ENCODE measurements at places on chromosomes 1 and 21.

DNA sequence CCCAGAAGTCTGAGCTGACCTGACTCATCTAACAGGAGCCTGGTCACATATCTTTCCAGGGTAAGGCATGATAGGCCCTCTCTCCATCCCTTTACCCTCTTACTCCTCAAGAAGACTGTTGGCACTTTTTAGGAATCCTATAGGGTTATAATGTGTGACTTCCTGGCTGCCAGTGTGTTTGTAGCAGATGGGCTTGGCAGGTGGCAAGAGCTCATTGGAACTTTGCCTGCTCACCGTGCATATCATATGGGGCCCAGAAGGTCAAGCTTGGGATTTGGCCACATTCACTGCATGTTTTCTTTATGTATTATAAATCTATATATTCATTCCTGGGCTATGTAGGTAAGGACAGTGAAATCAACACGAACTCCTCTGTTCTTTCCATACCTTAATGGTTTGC, 5.2 kb downstream of the KAZN start:
- H3K36me3 ChIP-seq: no peaks in the 10 kb centered on the region
- H3K27me3 ChIP-seq: peaks cover 41% of the 10 kb centered on the region
- H3K4me1 ChIP-seq: peaks cover 13% of the 10 kb centered on the region
- DNase-seq: no peak
- H3K27ac ChIP-seq: no peak overlapping the region

DNA sequence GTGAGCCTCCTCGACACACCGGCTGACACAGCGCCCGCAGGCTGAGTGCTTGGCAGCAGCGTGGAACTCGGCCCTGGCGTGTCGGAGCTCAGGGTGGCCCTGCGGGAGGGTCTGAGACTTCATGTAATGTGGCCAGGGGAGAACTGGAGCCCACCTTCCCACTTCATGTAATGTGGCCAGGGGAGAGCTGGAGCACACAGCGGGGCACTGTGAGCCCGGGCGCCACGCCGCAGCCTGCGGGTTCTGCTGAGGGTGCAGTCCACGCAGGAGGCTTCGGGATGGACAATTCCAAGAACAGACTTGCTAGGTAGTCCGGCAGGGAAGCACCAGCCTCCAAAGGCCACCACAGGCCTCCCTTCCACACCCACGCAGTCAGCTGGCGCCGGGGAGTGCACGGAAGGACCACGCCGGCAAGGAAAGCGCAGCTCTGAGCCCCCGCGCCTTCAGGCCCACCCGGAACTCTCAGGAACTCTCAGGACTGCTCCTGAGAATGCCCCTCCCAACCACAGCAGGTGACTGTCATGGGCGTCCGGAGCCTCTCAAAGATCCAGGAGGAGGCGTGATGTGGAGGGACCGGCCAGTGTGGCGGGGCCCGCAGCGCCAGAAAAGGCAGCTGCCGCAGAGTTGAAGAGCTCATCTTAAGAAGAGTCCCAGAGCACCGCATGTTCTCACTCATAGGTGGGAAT, 19.3 kb upstream of the ADARB1 start:
- no peaks in the 10 kb centered on the region for H3K4me1 ChIP-seq
- H3K4me3 ChIP-seq: no peak overlapping the region
- no peak for DNase-seq
- H3K27ac ChIP-seq: no peak overlapping the region
- H3K27me3 ChIP-seq: peaks cover 22% of the 10 kb centered on the region

DNA sequence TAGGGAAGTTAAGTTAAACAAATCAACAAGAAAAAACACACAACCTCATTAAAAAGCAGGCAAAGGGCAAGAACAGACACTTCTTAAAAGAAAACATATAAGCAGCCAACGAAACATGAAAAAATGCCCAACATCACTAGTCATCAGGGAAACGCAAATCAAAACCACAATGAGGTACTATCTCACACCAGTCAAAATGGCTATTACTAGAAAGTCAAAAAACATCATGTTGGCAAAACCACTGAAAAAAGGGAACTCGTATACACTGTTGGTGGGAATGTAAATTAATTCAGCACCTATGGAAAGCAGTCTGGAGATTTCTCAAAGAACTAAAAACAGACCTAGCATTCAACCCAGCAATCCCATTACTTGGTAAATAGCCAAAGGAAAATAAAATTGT, 51.1 kb downstream of the HSF2BP start:
- no peak overlapping the region for H3K27ac ChIP-seq
- no peaks in the 10 kb centered on the region for H3K27me3 ChIP-seq
- no peak for DNase-seq
- H3K4me3 ChIP-seq: no peak overlapping the region
- H3K4me1 ChIP-seq: no peaks in the 10 kb centered on the region

DNA sequence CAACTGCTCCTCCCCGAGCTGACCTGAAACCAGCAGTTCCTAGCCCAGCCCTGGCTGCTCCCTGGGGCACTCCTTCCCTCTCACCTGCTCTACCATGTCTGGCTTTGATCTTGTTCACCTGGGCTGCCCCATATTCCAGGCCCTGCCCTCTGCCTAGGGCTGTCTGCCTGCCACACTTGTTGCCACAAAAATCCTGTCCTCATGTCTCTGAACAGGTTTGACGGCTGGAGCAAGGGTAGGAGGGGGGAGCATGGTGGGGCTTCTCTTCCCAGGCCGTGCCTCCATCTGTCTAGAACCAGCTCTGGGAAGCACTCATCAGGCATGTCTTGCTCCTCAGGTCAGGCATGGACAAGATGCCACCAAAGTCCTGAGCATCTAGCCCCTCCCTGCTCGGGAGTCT, 44.3 kb upstream of the WNT2B start:
- no peak for DNase-seq
- peaks cover 15% of the 10 kb centered on the region for H3K27me3 ChIP-seq
- no peak overlapping the region for H3K27ac ChIP-seq
- H3K4me3 ChIP-seq: no peak overlapping the region
- no peaks in the 10 kb centered on the region for H3K36me3 ChIP-seq

- H3K27ac ChIP-seq: no peak overlapping the region
- no peak for DNase-seq
- H3K4me1 ChIP-seq: peaks cover 23% of the 10 kb centered on the region
- H3K36me3 ChIP-seq: no peaks in the 10 kb centered on the region
Measured at GRCh38 chr1:21451212-21451611, 11.3 kb downstream of the NBPF3 start.

- peaks cover 3% of the 10 kb centered on the region for H3K36me3 ChIP-seq
- no peak for DNase-seq
- no peak overlapping the region for H3K4me3 ChIP-seq
- no peaks in the 10 kb centered on the region for H3K27me3 ChIP-seq
- no peak overlapping the region for H3K27ac ChIP-seq
- H3K4me1 ChIP-seq: peaks cover 2% of the 10 kb centered on the region
Measured at GRCh38 chr1:44347280-44347679, 7.8 kb downstream of the ERI3 start.

- no peaks in the 10 kb centered on the region for H3K27me3 ChIP-seq
- DNase-seq: no peak
- H3K36me3 ChIP-seq: peaks cover 13% of the 10 kb centered on the region
- peaks cover 35% of the 10 kb centered on the region for H3K4me1 ChIP-seq
- H3K4me3 ChIP-seq: no peak overlapping the region
Measured at GRCh38 chr1:223731133-223731770, 18.9 kb downstream of the CAPN2 start.

- H3K27ac ChIP-seq: no peak overlapping the region
- peaks cover 2% of the 10 kb centered on the region for H3K27me3 ChIP-seq
- H3K36me3 ChIP-seq: no peaks in the 10 kb centered on the region
- peak overlapping the region; percentile 70 for H3K4me3 ChIP-seq
- no peaks in the 10 kb centered on the region for H3K4me1 ChIP-seq
- DNase-seq: peak; percentile 36
Measured at GRCh38 chr1:7680207-7680954, 90.7 kb upstream of the VAMP3 start.

- no peak overlapping the region for H3K4me3 ChIP-seq
- no peak for DNase-seq
- H3K27ac ChIP-seq: no peak overlapping the region
- H3K36me3 ChIP-seq: no peaks in the 10 kb centered on the region
- H3K4me1 ChIP-seq: no peaks in the 10 kb centered on the region
Measured at GRCh38 chr1:170714163-170714562, 50.2 kb downstream of the PRRX1 start.

- H3K4me3 ChIP-seq: no peak overlapping the region
- peaks cover 16% of the 10 kb centered on the region for H3K4me1 ChIP-seq
- peaks cover 6% of the 10 kb centered on the region for H3K36me3 ChIP-seq
Measured at GRCh38 chr1:231668826-231669225, 42.2 kb downstream of the DISC1 start.

DNA sequence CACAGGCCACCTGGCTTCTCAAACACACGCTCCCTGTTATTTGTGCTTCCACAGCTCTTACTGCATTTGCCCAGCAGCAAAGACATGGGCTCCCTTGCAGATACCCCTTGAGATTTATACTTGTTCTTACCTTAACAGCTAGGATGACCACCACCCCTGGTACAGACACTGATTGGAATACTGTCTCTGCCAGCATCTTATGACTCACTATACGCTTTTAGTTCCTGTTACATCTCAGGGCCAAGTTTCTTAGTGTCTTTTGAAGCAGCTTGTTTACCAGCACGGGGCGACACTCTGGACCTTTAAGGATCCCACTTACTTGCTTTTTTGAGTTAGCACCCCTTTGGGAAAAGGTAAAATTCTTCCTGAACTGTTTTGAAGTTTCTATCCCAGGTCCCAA, 874.8 kb downstream of the KCNT2 start:
- H3K4me1 ChIP-seq: no peaks in the 10 kb centered on the region
- no peak overlapping the region for H3K4me3 ChIP-seq
- no peaks in the 10 kb centered on the region for H3K36me3 ChIP-seq
- no peaks in the 10 kb centered on the region for H3K27me3 ChIP-seq

DNA sequence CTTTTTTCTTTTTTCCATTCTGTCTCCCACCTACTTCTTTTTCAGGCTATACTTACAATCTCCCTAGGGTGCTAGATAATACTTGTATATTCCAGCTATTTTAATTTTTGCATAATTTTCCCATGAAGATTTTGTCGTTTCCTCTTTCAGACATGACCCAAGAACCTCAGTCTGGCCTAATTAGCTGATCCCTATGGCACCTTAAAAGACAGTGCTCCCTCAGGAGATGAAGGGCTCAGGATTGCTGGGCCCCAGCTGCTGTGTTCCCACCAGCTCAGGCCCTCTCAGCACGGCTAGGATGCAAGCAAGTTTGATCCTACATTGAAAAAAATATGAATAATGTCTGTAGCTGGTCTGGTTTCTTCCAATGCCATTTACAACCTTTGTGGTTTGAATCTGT, 55.0 kb upstream of the RGS5 start:
- DNase-seq: no peak
- H3K27ac ChIP-seq: no peak overlapping the region
- no peaks in the 10 kb centered on the region for H3K27me3 ChIP-seq
- no peak overlapping the region for H3K4me3 ChIP-seq

GRCh38 chr21:35423709-35424108, 374.6 kb upstream of the RUNX1 start:
- H3K36me3 ChIP-seq: no peaks in the 10 kb centered on the region
- no peaks in the 10 kb centered on the region for H3K27me3 ChIP-seq
- H3K27ac ChIP-seq: peak overlapping the region; percentile 24
- no peak for DNase-seq
- H3K4me1 ChIP-seq: peaks cover 26% of the 10 kb centered on the region

- no peak overlapping the region for H3K4me3 ChIP-seq
- H3K36me3 ChIP-seq: no peaks in the 10 kb centered on the region
- no peak for DNase-seq
- H3K27ac ChIP-seq: no peak overlapping the region
- H3K27me3 ChIP-seq: peaks cover 4% of the 10 kb centered on the region
Measured at GRCh38 chr1:2890221-2890850, 88.8 kb upstream of the TTC34 start.

- H3K4me3 ChIP-seq: peak overlapping the region; percentile 98
- peaks cover 21% of the 10 kb centered on the region for H3K36me3 ChIP-seq
- no peaks in the 10 kb centered on the region for H3K27me3 ChIP-seq
- DNase-seq: peak; percentile 64
- peak overlapping the region; percentile 83 for H3K27ac ChIP-seq
Measured at GRCh38 chr1:226736908-226737818, 1.9 kb downstream of the ITPKB start.

GRCh38 chr1:210332719-210333398, 4.2 kb downstream of the HHAT start:
- no peaks in the 10 kb centered on the region for H3K27me3 ChIP-seq
- peak; percentile 54 for DNase-seq
- peaks cover 48% of the 10 kb centered on the region for H3K4me1 ChIP-seq

GRCh38 chr1:217138173-217138765, 415.0 kb upstream of the ESRRG start:
- H3K27me3 ChIP-seq: peaks cover 73% of the 10 kb centered on the region
- H3K4me1 ChIP-seq: peaks cover 5% of the 10 kb centered on the region
- no peak overlapping the region for H3K27ac ChIP-seq
- no peak overlapping the region for H3K4me3 ChIP-seq
- no peak for DNase-seq

DNA sequence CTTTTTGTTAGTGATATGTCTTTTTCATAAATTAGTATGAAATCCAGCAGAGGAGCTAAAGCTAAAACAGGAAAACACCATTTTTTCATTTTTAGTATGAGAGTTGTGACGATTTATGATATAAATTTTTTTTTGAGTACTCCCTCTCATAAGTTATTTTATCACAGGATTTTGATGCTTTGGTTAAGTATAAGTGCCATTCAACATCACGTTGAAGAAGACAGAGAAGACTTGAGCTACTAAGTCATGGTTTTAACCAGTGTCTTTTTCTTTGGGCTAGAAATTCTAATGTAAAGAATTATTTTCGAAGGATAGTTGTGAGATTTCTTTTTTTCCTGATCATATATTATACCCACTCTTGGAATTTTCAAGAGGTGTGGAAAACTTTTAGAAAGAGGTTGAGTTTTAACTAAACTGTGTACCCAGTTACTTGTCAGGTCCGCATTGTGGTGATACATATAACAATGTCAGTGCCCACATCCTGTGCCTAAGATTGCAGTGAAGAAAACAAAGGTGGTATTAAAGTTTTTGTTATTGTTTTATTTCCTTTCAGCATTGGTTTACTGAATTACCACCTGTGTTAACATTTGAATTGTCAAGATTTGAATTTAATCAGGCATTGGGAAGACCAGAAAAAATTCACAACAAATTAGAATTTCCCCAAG, 93.8 kb downstream of the USP25 start:
- no peak overlapping the region for H3K4me3 ChIP-seq
- peaks cover 30% of the 10 kb centered on the region for H3K4me1 ChIP-seq
- DNase-seq: no peak

DNA sequence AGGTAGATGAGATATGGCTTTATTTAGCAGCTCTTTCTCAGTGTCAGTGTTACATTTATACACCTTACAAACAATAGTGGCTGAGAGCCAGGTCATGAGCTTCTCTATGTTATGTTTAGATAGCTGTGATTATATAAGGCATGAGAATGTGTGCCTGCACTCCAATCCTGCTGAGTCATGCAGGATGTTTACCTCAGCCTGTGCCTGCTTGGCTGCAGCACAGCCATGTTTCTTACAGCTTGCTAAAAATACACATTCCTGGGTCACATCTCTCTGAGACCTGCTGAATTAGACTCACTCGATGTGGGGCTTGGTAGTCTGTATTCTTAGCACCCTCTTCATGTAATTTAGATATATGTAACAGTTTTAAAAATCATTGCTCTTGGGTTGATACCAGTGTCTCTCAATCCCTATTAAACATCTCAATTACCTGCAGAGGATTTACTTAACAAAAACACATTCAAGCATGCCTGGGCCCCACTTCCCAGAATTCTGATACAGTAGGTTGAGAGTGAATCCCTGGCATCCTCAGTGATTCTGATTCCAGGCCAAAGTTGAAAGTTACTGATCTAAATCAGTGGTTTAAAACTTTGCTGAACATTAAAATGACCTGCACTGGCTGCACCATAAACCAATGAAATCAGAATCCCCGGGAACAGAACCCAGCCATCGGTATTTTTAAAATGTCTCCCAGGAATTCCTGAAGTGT, 107.5 kb downstream of the GDAP2 start:
- H3K4me1 ChIP-seq: peaks cover 2% of the 10 kb centered on the region
- H3K27me3 ChIP-seq: peaks cover 6% of the 10 kb centered on the region
- no peak for DNase-seq
- H3K4me3 ChIP-seq: no peak overlapping the region
- no peak overlapping the region for H3K27ac ChIP-seq

Measured in activated naive CD8-positive, alpha-beta T cell treated with anti-CD3 and anti-CD28 coated beads, Interleukin-2, amount 50 U/mL, for 24 hours (primary cell).